ENCODE measurements at places on chromosomes 5 and 9.

- no peak for DNase-seq
Measured at GRCh38 chr9:15344191-15344590, 37.2 kb upstream of the TTC39B start.

- DNase-seq = no peak
Measured at GRCh38 chr9:84597131-84597530, 72.4 kb upstream of the NTRK2 start.

DNA sequence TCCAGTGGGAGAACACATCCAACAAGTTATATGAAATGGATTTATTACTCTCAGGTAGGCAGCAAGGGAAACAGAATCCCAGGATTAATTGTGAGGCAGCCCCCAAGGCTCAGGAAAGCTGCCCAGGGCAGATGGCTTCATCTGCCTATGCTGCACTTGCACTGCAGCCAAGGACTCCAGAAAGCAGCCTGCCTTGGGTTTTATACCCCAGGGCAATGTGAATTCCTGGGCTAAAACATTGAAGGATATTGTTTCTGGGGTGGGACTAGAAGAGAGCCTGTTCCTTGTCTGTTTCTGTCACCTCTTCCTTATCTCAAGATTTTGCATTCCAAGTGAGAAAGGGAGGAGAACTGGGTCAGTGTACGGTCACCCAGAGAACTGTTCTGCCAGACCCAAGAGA lies 8.8 kb upstream of the CCL27 start:
- DNase-seq = no peak

DNA sequence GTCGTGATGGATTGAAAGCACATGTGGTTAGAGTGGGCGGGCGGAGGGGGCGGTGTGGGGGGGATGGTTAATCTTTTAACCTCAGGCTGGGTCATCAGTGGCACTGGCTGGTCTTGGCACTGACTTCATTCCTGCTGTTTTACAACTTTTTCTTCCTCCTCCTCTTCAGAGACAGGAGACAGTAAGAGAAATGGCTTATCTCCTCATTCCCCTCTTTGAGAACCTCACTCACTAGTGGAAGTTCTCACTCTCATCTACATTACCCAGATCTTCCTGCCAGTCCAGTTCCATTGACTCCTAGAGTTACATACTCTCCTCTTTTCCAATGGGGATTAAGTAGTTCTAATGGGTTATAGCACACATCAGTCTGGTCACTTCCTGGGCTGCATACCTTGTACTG lies 42.3 kb upstream of the PPP1R26 start:
- DNase-seq = no peak

GRCh38 chr9:120265791-120266190 lies 314.2 kb downstream of the CDK5RAP2 start:
- no peak for DNase-seq

DNA sequence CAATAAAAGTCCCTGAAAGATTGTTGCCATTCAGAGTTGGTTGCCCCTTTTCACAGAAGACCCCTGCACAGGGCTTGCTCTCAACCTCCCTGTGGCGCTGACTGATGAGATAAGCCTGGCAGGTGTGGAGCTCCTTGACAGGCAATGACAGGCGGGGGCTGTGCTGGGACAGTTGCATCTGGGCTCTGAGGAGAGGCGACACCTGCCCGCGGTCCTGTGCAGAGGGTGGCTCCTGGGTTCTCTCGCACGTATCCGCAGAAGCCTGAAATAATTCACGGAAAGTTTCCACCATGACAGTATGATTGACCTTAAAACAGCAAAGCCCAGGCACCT lies 19.8 kb upstream of the EXOC3 start:
- no peak for DNase-seq

GRCh38 chr9:109264877-109265587 lies 55.8 kb downstream of the EPB41L4B start:
- DNase-seq = no peak

DNA sequence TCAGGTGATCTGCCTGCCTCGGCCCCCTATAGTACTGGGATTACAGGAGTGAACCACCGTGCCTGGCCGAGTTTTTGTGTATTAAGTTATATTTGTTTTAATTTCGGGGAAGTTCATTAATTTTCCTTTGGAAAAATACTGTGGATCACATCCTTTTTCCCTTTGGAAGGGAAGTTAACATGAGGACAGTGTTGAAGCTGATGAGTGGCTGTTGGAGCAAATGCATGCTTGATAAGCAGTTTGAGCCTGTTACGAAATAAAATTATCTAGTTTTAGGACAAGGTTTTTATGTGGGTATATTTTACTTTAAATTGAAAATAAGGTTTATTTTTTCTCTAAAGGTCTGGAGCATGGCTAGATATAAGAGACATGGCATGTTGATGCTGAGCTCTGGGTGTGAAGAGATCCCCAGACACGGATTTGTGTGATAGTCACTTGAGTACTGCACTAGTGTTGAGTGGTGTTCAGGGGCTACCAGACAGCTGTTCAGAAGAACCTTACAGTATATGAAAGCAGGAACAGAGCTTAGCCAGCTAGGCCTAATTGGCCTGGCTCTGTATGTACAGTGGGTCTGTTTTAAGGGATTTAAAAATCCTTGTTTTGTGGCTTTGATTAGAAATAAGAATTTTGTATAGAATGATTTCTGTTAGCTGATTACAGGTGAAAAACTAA lies 17.4 kb downstream of the LMNB1 start:
- DNase-seq = no peak

DNA sequence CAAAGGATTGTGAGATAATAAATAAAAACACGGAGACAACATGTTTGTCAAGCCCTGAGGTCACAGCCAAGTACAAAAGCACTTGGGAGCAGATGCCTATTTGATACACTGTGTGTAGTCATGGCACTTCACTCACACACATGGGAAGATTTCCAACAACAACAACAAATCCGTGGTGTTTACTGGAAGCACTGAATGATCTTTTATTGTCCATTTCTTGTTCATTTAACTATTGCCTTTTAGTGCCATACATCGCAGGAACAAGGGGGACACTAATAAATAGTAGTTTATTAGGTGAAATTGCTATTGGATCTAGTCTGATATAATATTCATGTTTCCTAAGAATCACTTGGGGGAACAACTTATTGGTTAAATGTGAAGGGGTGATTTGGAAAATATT lies 20.4 kb upstream of the GDNF start:
- no peak for DNase-seq

DNA sequence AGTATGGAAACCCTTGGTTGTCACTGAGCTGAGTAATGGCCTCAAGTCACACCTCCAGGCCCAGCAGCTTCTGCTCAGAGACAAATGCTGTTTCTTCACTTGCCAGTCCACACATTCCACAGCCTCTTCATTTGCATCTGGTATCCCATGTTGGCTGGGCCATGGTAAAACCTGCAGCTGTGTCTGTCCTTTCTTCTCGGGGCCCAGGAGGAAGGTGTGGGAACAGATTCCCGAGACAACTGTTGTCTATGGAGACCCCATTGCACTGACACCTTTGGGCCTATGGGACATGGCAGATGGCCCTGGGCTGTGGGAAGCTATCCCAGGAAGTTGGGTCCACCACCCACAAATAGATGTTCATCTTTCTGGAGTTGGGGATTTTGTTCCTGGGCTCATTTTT lies 85.1 kb downstream of the MACROH2A1 start:
- no peak for DNase-seq

- DNase-seq = peak; percentile 89
Measured at GRCh38 chr9:121350993-121351561, 19.0 kb downstream of the STOM start.
